ENCODE measurements at places on chromosomes 3 and 15.

DNA sequence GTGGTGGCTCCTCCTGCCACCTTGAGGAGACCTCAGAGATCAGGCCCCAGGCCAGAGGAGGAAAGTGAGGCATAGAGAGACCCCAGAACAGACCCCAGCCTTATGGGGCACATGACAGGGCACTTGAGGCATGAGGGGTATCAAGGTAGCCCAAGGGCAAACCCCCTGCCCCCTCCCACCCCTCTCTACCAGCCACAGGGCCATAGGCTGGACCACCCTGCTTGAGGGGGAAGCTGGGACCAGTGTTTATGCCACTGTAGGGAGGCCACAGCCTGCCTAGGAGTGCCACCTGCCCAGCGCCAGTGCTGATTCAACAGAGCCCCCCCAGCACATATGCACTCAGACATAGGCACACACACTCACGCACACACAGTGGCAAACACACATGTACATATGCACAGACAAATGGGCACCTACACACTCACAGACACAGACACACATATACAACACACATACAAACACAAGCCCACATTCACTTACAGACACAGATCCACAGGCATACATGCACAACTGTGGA, 10.3 kb downstream of the MYL3 start:
- DNase-seq, result no peak

DNA sequence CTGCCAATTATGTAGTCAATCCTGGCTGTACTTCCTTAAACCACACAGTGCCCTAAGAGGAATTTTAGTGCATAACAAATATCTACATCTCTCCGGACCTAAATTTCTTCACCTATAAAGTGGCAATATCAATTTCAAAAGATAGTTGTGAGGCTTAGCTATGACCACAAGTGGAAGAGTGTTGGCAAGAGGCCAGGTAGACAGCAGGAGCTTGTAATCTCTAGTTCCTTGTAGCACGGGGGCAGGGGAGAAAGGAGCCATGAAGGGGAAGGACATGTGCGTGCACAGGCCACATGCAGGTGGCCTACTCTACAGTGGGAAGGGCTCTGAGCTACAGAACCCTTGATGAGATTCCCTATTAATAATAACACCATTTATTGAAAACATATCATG, 269.7 kb downstream of the ABHD5 start:
- no peak for DNase-seq

DNA sequence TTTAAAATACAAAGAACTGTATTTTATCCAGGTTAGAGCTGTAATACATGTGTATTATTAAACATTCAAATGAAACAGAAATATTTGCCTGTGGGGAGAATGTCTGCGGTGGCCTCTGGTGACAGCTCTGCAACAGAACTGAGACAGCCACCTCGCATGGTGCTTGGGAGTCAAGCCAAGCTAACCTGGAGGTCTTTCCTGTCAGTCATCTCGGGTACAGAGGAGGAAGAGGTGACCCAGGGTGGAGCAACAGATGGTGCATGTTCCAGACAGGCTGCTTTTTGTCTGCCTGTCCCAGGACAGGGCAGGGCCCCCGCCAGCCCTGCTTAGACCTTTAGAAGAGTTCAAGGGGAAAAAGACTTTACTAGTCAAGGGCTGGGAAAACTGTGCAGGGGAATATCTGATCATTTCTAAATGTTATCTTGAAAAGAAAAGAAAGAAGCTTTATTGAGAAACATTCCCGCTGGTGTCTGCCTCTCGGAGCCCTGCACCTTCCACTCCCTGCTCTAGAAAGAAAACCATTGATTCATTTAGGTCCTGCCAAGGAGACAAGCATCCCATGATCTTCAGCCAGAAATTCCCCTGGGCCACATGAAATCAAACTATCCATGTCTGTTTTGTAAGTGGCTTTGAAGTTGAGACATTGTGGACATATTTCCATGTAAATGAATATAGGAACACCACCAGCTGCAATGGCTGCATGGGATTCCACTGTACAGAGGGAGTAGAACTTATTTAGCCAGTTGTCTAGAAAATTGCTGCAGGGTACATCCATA, 5.5 kb upstream of the NR2E3 start:
- no peak for DNase-seq

DNA sequence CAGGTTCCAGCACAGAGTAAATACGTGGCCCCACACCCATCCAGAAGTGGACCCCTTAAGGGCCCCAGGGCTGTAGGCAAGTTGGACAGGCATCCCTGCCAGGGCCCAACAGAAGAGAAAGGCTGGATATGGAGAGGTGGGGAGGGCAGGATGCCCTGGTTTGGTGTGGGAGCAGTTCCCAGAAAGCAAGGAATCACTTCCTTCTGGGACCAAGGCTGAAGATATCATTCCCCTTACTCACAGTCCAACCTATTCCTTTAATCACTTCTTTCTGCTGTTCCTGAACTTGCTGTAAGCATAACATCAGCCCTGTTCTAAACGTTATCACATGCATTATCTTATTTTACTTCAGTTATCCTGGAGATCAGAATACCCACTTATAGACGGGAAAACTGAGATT, 6.1 kb upstream of the MESP2 start:
- no peak for DNase-seq

- no peak for DNase-seq
These were observed 13.7 kb upstream of the HEG1 start for GRCh38 chr3:125069452-125069851.

DNA sequence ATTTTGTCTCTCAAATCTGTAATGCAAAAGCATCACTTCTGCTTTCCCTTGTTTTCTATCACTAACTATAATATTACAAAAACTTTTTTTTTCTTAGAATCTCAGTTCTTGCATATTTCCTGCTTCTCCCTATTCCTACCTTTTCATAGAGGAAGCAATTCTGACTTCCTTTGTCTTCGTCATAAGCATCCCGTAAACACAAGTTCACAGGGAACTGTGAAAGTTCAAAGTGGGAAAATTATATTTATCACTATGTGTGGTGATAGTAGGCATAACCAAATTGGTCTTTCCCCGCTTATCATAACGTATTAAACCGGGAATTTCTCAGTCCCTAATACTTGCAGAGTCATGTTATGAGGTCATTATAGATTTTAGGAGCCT, 22.3 kb downstream of the CD200 start:
- DNase-seq, result no peak

- no peak for DNase-seq
These were observed 123.4 kb upstream of the FRMD4B start for GRCh38 chr3:69509288-69509687.

Data from HuH-7.5 (cell line).